Uterine smooth muscle cell (primary cell): ENCODE measurements at places on chromosomes 16 and 17. TPM values are rescaled to one million over a fixed set of nuclear protein-coding genes. Genes with fewer than 3 reads are reported as not detected.

ARL16 gene
- 24.2 and 25.0 TPM in 2 replicates for total RNA-seq

YBX2 gene
- under 0.01 TPM in 2 replicates for total RNA-seq

MIEF2 gene
- 22.4 and 27.1 TPM in 2 replicates for total RNA-seq

B4GALNT2 gene
- under 0.01 TPM in 1 of 2 replicates, not detected in the other for total RNA-seq

GPRC5B gene
- total RNA-seq = 0.55 and 1.1 TPM in 2 replicates

SPATA22 gene
- total RNA-seq = not detected in 2 replicates

C1QL1 gene
- total RNA-seq = 0.22 and 0.37 TPM in 2 replicates

KCNAB3 gene
- total RNA-seq = 0.75 and 1.00 TPM in 2 replicates

KRT40 gene
- not detected in 2 replicates for total RNA-seq

GNAO1 gene
- under 0.01 TPM in 2 replicates for total RNA-seq

NPW gene
- 0.33 and 0.87 TPM in 2 replicates for total RNA-seq

SLC35G6 gene
- not detected in 2 replicates for total RNA-seq

NPTX1 gene
- total RNA-seq = 1.5 and 4.9 TPM in 2 replicates
